ENCODE measurements at places on chromosomes 4 and X. TPM values are rescaled to one million over a fixed set of nuclear protein-coding genes. Genes with fewer than 3 reads are reported as not detected.

GRCh38 chr4:85496126-85496849 lies 21.3 kb downstream of the ARHGAP24 start:
- DNase-seq = no peak

GRCh38 chr4:8398347-8398746 lies 42.2 kb downstream of the ACOX3 start:
- DNase-seq = no peak

ASB12 gene
- total RNA-seq = 0.78 TPM

DNA sequence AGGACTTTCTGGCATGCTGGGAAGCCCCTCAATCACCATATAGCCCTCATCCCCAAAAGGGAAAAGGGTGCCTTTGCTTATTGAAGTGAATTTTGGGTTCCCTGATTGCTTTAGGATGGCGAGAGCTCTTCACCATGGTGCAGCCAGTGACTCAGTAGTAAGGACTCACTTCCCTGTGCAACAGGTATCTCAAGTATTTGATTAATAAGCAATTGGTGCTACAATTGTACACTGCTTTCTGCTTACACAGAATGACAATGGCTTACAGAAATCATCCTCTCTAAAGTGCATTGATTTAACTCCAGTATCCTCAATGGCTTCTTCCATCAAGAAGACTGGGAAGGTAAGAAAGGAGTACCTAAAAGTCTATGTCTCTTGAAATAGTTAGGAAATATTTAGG lies 143.7 kb upstream of the SMIM10 start:
- DNase-seq = no peak

- no peak for DNase-seq
Measured at GRCh38 chr4:95572304-95572991, 23.7 kb upstream of the UNC5C start.

- DNase-seq = no peak
Measured at GRCh38 chr4:73576381-73576780, 43.9 kb downstream of the RASSF6 start.

Measured in H7 (cell line).